ENCODE measurements at places on chromosomes 2 and 18.

GRCh38 chr2:177592945-177593344 lies 200.4 kb downstream of the AGPS start:
- DNase-seq, result no peak

- no peak for DNase-seq
Observed at GRCh38 chr18:8750954-8751415, 45.6 kb downstream of the MTCL1 start.

DNA sequence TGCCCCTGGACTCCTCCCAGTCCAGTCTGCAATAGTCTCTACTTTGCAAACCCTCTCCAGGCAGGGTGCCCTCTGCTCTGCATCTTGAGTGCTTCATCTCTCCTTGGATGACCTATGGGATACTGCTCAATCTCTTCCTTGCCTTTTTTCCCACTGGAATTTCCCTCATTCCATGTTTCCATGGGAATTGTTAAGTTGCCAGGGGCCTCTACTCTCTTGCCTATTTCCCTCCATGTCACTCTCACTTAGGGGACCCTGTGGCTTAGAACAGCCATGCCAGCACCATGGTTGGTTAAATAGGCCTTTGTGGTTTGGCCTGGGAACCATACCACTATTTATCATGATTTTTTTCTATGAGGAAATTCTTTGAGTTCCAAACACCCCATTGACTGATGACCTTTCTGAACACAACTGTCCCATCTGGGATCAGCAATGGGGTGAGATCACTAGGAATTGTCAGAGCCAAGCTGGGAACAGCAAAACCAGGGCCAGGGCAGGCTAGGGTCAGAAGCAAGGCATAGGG lies 91.4 kb upstream of the RBMS1 start:
- DNase-seq, result no peak

DNA sequence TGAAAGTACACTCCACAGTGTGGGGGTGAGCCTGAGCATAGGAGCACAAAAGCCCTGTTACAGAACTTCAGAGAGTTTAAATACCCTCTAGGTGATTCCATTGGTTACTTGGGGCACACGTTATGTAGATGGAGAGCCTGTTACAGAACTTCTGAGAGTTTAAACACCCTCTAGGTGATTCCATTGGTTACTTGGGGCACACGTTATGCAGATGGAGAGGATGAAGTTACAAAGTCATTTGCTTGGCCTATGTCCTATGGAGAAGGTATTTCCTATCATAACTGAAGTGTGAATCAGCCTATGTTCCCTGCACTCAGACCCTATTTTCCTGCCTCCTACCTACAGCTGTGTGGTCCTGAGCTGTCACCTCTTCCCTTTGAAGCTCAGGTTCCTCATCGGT lies 3.8 kb upstream of the CAPN10 start:
- no peak for DNase-seq

- DNase-seq, result no peak
Observed at GRCh38 chr18:31819106-31819924, 58.6 kb upstream of the SLC25A52 start.

GRCh38 chr2:64492272-64492671 lies 31.9 kb upstream of the AFTPH start:
- no peak for DNase-seq

All from stimulated activated CD8-positive, alpha-beta memory T cell treated with anti-CD3 and anti-CD28 coated beads, Interleukin-7, amount 100 ng/mL, for 24 hours (primary cell).